ENCODE measurements at places on chromosomes 16 and 17.

- no peak for DNase-seq
Measured at GRCh38 chr16:89601906-89602272, 11.6 kb upstream of the DPEP1 start.

DNA sequence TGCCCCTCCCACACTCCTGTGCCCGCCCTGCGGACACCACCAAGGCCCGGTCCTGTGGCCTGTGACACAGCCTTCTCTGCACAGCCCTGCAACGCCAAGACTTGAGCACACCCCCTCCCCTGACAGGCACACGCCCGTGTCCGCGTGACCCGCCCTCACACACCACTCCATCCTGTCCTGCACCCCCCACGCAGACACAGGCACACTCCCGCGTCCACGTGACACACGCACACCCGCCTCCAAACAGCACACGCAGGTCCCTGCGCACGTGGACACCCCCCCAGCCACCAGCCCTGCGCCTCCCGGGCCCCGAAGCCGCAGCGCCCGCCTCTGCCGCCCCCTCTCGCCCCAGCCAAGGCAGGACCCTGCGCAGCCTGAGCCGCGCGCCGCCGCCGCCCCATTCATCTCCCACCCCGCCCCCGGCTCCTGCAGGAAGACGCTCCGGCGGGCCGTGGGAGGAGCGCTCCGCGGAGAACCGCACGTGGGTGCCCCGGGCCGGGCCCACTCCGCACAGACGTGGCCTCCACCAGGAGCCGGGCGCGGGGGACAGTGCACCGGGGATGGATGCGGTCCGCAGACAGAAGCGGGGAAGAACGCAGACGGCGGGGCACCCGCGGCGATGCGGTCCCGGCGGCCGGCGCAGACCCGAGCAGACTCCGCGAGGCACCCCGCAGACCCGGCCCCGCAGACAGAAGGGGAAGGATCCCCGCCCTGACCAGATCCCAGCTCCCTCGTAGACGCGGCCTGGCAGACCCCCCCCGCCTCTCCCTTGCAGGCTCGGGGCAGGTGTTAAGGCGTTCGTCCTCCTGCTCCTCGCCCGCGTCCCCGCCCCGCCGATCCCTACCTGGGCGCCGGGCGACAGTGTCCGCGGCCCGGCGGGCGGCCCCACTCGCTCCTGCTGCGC is 506 bp downstream of the CAMKK1 start:
- DNase-seq, result no peak

GRCh38 chr17:151886-152859 is 14.8 kb downstream of the SCGB1C2 start:
- DNase-seq, result no peak

DNA sequence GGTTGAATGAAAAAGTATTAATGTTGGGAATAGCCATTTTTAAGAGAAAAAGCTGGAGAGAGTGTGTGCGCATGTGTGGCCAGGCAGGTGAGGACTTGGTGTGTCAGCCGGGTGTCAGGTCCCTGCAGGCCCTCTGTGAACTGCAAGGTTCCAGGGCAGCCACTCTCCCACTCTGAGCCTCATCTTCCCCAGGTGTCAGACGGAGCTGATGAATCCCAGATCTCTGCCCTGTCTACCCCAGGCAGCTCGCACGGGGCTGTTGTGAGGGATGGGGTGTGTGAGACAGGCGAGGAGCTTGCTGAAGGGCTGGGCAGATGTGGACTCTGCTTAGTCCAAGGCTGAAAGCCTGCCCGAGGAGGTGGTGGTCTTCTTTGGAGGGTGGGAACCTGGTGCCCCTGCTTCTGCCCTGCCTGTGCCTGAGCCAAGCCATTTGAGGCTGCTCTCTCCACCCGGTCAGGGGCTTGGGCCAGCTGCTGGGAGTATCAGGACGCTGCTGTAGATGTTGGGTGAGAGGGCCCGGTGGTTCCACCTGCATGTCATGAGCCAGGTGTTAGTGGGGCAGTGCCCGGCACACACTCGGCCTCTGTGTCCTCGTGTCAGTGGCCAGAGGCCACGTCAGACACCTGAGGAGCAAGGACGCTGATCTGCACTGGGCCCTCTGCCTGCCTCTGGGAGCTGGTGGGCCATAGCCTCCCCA is 122.4 kb downstream of the RAB11FIP4 start:
- DNase-seq, result no peak

- DNase-seq, result no peak
Measured at GRCh38 chr17:55424893-55425540, 3.4 kb upstream of the MMD start.

GRCh38 chr16:86610779-86611524 is 32.6 kb downstream of the FOXL1 start:
- DNase-seq, result no peak

DNA sequence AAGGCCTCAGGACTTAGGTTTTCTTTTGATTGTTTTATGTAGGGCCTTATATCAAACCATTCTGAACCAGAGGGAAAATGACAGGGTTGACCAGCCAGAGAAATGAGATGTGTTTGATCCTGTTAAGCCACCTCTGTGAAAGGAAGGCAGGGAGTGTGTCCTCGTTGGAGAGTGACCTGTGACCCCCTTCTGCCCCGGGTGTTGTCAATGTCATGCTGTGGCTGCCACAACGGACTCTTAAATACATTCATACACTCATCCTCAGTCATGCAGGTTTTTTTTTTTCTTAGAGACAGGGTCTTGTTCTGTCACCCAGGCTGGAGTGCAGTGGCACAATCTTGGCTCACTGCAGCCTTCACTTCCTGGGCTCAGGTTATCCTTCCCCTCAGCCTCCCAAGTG is 6.1 kb downstream of the MYCBPAP start:
- no peak for DNase-seq

DNA sequence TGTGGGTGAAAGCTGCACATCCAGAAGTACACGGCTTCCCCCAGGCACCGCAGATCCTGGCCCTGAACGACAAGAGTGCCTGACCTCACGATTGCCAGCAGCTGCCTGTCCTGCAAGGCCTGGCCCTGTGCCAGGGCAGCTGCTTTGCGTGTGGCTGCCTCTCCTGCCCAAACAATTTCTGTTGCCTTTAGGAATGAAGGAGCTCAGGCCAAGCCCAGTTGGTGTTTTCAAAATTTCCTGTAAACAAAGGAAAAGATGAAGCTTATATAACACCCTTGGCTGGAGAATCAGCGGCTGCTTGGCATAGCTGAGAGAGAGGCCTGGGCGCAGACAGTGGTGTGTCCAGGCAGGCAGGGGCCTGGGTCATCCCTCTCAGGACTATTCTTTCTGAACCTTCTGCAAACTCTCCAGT is 11.7 kb upstream of the SLC47A2 start:
- DNase-seq, result no peak

DNA sequence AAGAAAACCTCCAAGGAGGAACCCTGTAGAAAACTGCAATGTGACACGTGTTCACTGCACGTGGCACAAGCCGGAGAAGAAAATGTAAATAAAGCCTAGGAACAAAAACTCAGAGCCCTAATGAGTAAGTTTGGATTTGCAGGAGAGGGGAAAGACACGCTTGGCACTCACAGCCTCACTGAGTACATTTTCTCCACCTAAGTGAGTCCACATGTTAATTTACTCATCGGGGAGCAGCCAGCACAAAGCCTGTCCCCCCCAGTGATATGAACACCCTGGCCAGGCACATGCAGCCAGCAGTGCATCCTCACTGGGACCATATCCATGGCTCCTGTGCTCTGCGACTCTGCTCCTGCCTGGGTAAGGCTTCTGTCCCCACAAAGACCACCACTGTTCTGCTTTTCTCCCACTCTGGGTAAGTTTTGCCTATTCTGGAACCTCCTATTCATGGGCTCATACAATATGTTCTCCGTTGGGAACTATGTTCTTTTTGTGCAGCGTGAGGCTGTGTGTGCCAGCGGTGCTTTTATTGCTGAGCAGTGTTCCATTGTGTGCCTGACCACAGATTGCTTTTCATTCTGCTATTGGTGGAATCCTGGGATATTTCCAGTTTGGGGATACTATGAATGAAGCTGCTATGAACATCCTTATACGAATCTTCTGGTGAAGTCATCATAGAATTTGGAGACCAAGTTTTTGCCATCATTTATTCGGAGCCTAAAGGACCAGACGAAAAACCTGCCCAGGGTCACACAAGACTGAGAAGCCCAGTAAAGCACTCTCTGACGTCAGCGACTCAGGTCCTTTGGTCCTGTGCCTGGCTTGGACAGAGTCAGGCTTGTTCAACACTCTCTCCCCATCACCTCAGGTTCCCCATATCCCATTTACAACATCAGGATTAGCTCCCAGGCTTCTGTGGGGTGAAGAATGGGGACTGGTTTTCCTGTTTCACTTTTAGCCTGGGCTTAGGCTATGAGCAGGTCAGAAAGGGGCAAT is 53.3 kb downstream of the RNF112 start:
- no peak for DNase-seq

DNA sequence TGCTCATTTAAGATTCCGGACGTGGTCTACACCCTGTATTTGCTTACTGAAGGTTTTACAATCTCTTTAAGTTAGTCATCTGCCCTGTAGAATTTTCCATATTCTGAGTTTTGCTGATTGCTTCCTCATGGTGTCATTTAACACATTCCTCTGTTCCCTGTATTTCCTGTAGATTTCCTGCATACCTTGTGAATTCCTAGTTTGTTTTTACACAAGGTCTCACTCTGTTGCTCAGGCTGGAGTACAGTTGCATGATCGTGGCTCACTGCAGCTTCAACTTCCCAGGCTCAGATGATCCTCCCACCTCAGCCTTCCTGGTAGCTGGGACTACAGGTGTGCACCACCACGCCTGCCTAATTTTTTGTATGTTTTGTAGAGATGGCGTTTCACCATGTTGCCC is 66.8 kb downstream of the CMIP start:
- DNase-seq, result no peak

DNA sequence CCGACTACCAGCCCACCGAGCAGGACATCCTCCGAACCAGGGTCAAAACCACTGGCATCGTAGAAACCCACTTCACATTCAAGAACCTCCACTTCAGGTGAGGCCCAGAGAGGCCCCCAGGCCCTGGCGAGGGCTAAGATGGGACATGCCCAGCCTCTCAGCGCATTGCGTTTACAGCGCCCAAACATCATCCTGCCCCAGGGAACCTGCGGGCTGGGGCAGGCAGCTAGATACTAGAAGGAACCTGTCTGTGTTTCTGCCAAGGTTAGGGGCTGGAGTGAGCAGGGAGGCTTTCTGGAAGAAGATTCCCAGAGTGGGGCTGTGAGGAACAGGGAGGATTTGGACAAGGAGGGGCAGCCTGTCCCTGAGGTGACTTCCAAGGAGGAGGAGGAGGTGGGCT is 90.6 kb downstream of the AMFR start:
- no peak for DNase-seq

DNA sequence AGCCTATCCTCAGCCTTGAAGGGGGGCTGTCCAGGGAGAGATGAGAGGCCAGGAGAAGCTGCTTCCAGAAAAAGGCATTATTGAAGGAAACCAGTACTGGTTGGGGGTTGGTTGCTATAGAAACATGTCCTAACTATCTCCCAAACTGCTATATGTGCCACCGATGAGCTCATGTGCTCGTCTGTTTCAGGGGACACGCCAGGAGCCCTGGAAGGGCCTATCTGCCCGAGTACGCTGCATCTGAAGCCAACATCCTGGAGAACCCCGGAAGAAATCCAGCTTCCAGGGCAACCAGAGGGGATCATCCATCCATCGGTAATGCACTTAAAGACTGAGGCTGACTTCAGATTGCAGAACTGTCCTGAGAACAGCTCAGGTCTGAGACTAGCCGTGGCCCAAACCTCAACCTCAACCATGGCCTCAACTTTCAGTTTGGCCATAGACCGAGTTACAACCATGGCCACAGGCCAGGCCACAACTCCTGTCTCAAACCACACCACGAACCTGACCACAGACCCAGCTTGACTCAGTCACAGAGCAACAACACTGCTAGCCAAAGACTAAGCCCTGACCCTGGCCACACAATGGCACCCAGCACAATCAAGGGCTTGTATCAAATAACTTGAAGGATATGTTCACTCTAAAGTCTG is 10.2 kb downstream of the PITPNM3 start:
- DNase-seq, result no peak

- DNase-seq, result no peak
Measured at GRCh38 chr16:6837722-6838121, 494.9 kb upstream of the RBFOX1 start.

DNA sequence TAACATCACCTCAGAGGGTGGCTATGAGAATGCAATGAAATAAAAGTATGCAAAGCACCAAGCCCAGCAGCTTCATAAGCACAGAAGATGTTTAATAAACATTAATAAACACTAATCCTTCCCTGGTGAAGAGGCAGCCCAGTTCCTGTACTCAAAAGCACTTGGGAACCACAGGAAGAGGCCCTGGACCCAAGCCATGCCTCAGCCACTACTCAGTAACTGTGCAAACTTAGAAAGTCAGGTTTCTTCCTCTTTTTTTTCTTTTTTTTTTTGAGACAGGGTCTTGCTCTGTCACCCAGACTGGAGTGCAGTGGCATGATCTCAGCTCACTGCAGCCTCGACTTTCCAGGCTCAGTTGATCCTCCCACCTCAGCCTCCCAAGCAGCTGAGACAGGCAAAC is 5.3 kb downstream of the ARHGAP17 start:
- no peak for DNase-seq

DNA sequence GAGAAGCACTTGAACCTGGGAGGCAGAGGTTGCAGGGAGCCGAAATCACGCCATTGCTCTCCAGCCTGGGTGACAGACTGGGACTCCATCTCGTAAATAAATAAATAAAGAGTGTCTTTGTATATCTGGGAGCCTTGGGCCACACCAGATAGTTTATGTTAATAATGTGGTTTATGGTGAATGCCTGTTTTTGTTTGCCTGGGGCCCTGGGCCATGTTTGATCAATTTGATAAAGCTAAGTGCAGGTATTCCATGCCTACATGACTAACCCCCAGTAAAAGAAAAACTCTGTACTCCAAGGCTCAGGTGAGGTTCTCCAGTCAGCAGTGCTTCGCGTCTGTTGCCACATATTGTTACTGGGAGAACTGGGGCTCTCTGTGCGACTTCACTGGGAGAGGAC is 15.1 kb downstream of the SCIMP start:
- DNase-seq, result no peak

GRCh38 chr17:863880-864279 is 81.7 kb downstream of the MRM3 start:
- DNase-seq, result no peak

- no peak for DNase-seq
Measured at GRCh38 chr17:63151941-63152523, 186.0 kb downstream of the TANC2 start.

- no peak for DNase-seq
Measured at GRCh38 chr16:349211-349610, 3.3 kb downstream of the AXIN1 start.

GRCh38 chr16:920717-921116 is 50.1 kb downstream of the LMF1 start:
- DNase-seq, result no peak

- peak; percentile 88 for DNase-seq
Measured at GRCh38 chr16:22670551-22671041, 143.4 kb upstream of the HS3ST2 start.

- DNase-seq, result peak; percentile 88
Measured at GRCh38 chr16:87778830-87779579, 13.2 kb upstream of the KLHDC4 start.

GRCh38 chr17:80854220-80854619 is 137.4 kb upstream of the CHMP6 start:
- no peak for DNase-seq

GRCh38 chr17:13337864-13338371 is 263.8 kb downstream of the HS3ST3A1 start:
- DNase-seq, result peak; percentile 31

Measured in HuH-7 (cell line).